AG04450 (cell line): ENCODE measurements at places on chromosomes 3 and 15.
A peak's percentile ranks its signal among the peaks of the same experiment; 100 is the strongest.

DNA sequence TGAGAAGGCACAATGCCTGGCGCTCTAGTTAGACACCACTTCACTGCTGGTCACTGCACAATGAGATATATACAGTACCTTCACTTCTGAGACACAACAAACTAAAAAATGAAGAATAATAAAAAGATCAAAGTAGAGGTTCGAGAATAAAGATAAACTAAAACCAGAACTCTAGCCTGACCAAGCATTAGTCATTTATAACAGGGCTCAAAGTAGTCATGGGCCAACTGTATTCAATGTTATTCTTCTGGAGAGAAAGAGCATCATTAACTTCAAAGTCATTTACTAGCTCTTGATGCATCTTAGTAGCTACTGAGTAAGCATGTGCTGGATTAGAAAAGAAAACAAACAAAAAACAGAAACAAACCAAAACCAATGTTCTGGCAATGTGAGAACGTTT is 145.2 kb downstream of the SSR3 start:
- DNase-seq = no peak

DNA sequence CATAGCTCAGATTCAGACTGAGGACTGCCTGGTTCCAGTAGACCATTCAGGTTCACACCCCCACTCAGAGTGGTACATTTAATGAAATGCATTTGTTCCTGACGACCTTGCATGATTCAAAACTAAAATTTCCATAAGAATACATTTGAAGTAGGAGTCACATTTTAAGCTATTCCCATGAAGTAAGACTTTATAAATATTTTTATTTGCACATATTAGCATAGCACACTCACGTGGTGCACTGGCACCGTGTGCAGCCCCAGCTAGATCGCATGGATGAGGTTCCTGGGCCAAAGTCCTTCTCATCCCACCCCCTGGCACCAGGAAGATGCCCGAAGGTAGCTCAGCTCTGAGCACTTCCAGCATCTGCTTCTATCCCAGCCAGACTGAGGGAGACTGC is 59.4 kb downstream of the SLCO2A1 start:
- no peak for DNase-seq

GRCh38 chr3:53804697-53805462 is 41.3 kb downstream of the CHDH start:
- DNase-seq = peak; percentile 56

- DNase-seq = peak; percentile 98
Observed at GRCh38 chr3:138774529-138775253, 60.0 kb downstream of the PIK3CB start.

DNA sequence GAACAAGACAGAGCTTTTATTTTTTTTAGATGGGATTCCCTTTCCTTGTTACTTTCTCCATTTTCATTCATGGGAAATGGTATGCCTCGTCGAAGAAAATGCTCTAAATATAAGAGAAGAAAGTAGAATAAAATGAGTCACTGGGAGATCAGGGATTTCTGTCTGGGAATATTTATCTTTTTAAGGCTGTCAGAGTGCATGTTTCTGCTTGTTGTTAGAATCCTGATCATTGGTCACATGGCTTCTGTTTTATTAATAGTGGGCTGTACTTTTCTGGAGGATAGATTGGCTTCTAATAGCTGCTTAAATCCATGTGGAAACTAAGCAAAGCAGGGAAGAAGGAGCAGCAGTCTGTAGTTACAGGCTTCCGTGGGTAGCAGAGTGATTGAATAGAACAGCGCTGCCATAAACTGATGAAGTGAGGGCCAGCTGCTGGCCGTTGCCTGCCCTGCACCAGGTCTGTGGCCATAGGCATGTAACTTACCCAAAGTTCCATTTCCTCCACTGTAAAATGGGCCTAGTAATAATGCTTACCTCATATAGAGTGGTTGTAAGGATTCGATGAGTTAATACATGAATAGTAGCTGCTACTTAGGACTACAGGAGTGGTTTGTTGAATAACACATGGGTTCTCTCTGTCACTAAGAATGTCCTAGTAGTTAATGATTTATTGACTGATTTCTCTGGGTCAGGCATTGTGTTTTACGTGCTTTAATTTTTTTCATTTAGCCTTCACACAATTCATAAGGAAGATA is 289.9 kb downstream of the SATB1 start:
- DNase-seq = no peak

GRCh38 chr15:35740761-35741160 is 194.8 kb upstream of the DPH6 start:
- DNase-seq = peak; percentile 70
